ENCODE measurements at places on chromosomes 2 and 18.

DNA sequence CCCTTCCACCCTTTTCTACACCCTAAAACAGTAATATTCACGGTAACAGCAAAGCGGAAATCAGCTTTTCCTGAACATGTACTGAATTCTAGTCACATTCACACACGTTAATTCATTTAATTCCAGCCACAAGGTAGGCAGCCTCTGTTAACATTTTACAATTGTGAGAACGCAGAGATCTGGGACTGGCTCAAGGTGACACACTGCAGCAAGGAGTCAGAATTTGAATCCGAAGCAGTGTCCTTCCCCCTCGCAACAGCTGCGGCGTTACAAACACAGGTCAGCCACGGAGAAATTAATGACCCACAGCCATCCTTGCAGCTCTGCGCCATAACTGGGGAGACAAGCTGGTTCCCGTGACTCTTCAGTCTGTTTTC is 818 bp upstream of the SLC20A1 start:
- DNase-seq, result no peak

DNA sequence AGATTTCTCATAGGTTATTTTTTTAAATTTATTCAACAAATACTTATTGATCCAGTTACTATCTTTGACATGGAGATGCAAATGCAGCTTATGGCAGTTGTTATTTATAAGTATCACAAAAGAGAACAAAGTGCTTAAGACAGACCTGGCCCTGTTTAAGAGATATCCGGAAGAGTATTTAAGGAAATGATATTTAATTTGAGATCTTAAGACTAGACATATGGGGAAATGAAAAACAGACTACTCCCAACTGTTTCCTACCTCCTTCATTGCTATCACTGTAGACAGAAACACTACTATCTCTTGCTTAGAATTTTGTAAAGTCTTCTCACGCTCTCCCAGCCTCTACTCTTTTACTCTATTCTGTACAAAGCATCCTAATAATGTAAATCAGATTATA is 36.0 kb downstream of the RPRD1A start:
- no peak for DNase-seq

GRCh38 chr2:693606-694005 is 16.4 kb upstream of the TMEM18 start:
- no peak for DNase-seq

DNA sequence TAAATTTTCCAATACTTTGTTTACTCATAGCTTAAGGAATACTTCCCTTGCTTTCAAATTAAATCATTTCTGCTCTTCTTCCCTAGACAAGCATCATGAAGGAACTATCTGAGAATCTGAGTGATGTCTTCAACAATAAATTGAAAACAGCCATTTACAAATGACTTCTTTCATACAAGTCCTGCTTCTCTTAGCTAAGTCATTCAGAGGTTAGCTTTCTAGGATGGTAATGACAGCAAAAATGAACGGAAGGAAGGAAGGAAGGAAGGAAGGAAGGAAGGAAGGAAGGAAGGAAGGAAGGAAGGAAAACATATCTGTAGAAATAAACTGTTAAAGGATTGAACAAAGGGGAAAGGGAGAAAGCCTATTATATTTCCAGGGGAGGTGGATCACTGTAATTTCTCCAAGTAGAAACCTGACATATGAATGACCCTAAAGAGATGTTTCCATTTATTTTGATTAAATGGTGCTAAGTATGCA is 335.0 kb upstream of the KYNU start:
- DNase-seq, result no peak

DNA sequence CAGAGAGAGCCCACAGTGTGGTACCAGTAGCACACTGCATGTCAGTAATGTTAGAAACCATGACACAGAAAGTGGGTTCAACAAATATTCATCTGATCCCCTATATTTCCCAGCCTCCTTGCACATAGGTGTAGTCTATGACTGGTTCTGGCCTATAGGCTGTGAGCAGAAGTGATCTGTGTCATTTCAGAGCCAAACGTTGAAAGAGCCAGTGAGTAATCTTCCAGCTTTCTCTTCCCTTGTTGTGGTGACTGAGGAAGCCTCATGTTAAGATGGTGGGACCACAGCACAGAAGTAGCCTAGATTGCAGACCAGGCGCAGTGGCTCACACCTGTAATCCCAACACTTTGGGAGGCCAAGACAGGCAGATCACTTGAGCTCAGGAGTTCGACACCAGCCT is 4.1 kb downstream of the TMEM237 start:
- no peak for DNase-seq

GRCh38 chr2:60046529-60046928 is 506.9 kb downstream of the BCL11A start:
- DNase-seq, result no peak

- DNase-seq, result no peak
Observed at GRCh38 chr18:66616523-66616983, 12.7 kb upstream of the CDH19 start.

- DNase-seq, result no peak
Observed at GRCh38 chr2:224532441-224532840, 52.7 kb downstream of the CUL3 start.

GRCh38 chr2:199933466-199933865 is 21.8 kb downstream of the TYW5 start:
- DNase-seq, result no peak

- DNase-seq, result no peak
Observed at GRCh38 chr2:220243571-220243970, 616.1 kb downstream of the SLC4A3 start.

GRCh38 chr2:46364797-46365457 is 67.7 kb downstream of the EPAS1 start:
- DNase-seq, result no peak

DNA sequence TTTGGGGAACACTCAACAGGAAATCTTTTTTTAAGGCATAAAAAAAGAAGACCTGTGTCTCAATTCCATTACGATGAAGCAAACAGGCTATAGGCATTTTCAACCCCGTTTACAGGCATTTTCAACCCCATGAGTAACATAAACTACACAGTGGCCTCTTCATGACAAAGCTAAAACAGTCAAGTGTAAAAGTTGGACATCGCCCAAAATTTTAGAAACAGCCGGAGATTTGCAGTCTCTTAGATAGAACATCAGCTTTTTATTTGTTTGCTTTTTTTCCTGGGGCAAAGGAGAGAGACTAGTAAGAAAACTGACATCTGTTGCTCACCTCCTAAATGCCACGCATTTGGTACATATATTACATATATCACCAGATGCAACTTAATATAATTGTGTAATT is 173.7 kb downstream of the CMPK2 start:
- DNase-seq, result no peak

DNA sequence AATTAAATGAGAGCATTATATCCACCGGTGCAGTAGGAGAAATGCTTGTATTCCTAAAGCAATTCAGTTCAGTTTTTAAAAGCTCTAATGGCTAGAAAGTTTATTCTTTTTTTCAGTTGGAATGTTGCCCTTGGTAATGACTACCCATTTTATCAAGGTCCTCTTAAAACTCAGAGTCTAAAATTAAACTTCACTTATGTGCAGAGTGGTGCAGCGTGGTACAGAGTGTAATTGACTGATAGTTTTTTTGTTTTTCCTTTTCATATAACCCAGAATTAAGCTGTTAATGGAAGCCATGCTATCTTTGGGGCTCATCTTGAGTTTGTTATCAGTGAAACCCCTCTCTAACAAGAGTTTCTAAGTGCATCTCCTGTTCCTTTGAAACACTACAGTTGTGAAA is 21.4 kb downstream of the NCOA1 start:
- no peak for DNase-seq

DNA sequence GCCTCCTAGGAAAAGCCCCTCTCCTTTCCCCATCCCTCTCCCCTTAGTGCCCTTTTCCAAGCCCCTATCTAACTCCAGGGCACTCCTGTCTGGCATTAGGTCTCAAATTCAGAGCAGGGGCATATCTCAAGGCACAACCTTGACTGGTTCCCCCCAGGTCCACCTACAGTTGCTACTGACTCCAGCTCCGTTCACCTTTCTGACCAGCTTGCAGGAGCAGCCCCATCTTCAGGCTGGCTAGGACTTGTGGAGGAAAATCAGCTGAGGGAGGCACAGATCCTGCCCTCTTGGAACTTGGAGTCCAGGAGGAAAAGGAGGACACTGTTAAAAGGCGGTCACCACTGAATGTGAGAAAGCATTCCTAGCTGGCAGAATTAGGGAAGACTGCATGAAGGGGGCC is 152.4 kb downstream of the ZFP36L2 start:
- no peak for DNase-seq

DNA sequence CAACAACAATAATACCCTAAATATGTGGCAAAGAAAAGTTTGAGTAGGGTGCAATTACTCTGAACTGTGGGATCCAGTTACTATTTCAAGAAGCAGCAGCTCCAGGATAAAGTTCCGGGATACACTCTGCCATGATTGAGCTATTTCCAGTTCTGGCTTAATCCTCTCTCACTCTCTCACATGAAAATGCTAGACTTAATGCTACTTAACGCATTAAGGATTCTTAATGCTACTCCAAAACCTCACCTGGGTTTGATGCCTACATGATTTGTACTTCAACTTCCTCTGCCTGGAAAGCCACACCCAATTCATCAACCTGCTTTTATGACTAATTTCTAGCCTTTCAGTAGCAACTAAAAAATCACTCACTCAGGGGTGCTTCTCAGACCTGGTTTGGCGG is 151.1 kb upstream of the HNMT start:
- DNase-seq, result no peak

DNA sequence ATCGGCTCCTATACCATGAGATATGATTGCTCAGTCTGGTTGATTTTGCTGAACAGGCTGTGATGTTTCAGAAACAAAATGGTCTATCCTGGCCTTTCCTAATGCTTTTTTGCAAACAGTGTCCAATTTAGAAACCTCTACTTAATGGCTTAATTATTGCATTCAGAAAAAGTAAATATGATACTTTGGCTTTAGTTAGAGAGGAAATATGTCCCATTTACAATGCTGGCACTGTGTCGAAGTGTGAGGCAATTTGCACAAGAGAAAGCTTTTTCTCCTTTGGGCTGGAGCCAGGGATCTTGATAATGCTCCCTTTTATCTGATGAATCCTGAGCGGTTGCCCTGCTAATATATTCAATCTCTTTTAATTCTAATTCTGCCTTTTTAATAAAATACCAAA is 418.9 kb downstream of the EPHA4 start:
- DNase-seq, result no peak

- DNase-seq, result no peak
Observed at GRCh38 chr2:226652983-226653765, 146.4 kb downstream of the IRS1 start.

DNA sequence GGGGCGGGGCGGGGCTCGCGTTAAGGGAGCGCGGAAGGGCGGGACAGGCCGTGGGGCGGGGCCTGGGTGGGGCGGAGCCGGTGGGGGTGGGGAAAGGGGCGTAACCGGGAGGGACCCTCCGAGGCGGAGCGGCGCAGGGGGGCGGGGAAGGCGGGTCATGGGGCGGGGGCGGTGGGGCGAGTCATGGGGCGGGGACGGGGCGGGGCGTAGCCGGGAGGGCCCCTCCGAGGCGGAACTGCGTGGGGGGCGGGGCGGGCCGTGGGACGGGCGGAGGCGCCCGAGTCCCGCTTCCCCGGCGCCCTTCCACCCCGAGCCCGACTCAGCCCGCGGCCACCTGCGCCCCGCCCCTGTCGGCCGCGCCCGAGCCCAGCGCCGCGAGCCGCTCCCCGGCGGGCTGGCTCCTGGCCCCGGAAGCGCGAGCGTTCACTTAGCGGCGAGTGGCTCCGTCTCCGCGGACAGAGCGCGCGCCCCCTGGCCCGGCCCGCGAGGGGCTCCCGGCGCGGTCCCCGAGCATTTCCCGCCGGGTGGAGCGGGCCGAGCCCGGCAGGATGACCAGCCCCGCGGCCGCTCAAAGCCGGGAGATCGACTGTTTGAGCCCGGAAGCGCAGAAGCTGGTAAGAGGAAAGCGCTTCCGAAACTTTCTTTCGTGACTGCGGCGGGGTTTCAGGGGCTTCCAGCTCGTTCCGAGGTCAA is 64.7 kb downstream of the LRRFIP1 start:
- peak; percentile 97 for DNase-seq

GRCh38 chr2:198571393-198571792 is 767.0 kb downstream of the PLCL1 start:
- DNase-seq, result no peak

GRCh38 chr2:19871836-19872235 is 29.9 kb downstream of the TTC32 start:
- DNase-seq, result no peak

- no peak for DNase-seq
Observed at GRCh38 chr18:24616653-24617052, 156.2 kb downstream of the HRH4 start.

- DNase-seq, result no peak
Observed at GRCh38 chr2:233983445-233983844, 66.3 kb downstream of the TRPM8 start.

GRCh38 chr18:52348209-52348608 is 8.2 kb downstream of the DCC start:
- DNase-seq, result no peak

DNA sequence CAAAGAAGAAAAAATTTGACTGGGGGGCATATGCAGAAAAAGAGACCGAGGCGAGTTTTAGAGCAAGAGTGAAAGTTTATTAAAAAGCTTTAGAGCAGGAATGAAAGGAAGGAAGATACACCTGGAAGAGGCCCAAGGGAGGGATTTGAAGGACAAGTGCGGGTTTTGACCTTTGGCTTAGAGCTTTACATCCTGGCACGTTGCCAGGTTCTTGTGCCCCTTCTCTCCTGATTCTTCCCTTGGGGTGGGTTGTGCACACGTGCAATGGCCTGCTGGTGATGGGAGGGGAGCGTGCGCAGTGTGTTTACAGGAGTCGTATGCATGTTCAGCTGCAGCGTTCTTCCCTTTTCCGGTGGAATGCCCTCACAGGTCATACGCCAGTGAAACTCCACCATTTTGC is 208.8 kb downstream of the NBAS start:
- no peak for DNase-seq

DNA sequence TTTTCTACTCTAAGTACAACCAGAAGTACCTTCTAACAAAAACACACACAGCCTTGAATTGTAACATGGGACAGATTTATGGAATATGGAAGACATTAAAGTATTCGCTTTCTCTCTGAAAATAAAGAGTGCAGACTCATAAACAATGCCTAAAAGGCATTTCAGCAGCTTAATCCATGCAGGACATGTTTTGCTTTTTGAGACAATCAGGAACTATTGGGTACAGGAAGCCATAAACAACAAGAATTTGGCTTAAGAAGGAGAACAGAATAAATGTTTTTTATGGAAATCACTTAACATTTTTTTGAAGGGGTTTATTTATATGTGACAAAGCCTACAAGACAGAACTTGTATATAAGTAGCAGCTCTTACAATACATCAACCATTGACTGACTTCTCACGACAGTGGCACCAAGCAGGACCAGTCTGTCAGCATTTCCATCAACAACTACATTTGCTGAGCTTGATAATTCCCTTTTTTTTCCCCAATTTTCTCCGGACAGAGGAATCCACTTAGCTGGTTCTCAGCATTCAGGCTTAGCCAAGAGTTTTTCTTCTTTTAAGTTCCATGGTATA is 140.1 kb downstream of the EXOC6B start:
- no peak for DNase-seq
